8988T (cell line): ENCODE measurements at places on chromosomes 4 and X.
A peak's percentile ranks its signal among the peaks of the same experiment; 100 is the strongest.

GRCh38 chr4:6885953-6886557, 23.6 kb upstream of the TBC1D14 start:
- no peak for DNase-seq

DNA sequence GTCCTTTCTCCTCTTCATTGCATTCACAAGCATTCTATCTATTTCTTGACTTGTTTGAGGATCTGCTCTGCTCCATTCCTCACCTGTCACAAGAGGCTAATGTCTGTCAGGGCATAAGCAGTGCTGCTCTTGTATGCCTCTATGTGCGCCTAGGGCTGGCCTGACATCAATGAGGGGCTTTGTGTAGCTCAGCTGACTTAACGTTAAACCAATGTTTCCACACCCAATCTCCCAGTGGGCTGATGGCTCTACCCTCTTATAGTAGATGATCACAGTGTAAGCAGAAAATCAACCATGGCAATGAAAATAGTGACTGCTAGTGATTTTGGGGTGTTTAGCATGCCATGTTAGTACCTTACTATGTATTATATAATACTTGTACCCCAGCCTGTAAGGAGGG, 139.0 kb downstream of the UNC5C start:
- no peak for DNase-seq

GRCh38 chrX:31931225-31931624, 859.4 kb upstream of the FTHL17 start:
- peak; percentile 7 for DNase-seq

- DNase-seq = peak; percentile 25
Measured at GRCh38 chr4:118351851-118352827, 664 bp downstream of the PRSS12 start.

- DNase-seq = no peak
Measured at GRCh38 chr4:52266537-52267137, 215.5 kb downstream of the SPATA18 start.

DNA sequence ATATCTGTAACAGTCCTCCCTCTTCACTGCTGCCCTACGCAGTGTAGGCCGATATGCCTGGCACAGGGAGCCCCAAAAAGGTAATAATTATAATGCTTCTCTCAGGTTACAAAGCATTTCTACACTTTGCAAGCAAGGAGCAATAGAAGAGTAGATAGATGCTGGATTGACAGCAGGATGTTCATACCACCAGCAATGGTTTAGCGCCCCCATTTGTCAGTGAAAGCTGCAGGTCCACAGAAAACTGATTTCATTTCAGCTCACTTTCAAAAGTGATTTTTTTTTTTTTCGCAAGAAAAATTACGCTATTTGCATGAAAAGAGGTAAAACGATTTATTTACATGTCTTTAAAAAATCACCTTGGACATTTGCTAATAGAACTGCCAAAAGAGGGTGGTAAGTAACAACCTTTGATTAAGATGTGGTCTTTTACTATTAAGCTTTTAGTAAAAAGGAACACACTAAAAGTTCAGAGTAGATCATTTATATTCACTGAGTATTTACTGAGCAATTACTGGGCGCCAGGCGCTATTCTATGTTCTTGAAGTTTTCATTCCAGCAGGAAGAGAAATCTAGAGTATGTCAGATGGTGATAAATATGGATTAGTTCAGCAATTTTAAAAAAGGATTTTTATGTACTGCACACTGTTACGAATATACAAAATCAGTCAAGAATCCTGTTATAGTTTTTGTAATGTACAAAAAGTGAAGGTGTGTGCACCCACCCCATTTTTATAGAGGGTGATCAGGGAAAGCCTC, 34.4 kb downstream of the HPF1 start:
- DNase-seq = no peak

- DNase-seq = no peak
Measured at GRCh38 chr4:2733844-2734574, 22.1 kb downstream of the TNIP2 start.

GRCh38 chrX:119880076-119880475, 8.4 kb downstream of the NDUFA1 start:
- no peak for DNase-seq

DNA sequence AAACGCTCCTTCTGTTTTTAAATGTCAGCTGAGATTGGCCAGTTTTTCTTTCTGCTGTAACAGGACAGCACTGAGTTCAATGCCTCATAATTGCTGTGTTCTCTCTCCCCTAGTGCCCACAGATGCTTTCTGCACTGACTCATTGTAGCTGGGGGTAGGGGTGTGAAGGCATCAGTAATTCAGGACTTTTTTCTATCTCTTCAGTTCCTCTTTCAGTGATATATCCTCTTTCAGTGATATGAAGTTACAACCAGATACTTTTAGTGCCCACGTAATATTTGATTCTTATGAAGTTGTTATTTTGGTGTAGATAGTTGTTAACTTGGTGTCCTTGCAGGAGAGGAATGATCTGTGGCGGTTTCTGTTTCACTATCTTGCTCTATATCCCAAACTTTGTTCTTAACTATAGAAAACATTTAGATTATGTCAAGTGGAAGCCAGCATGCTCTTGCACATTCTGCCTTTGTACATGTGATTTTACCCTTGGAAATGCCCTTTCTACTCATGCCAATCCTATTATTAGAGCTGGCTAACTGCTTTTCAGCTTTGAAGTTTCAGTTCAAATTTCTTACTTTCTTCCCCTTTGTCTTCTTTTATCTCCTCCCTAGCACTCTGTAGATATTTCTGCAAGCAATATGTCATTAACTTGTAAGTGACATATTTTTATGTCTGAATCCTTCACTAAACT, 1258.4 kb downstream of the FAM133A start:
- DNase-seq = no peak

- no peak for DNase-seq
Measured at GRCh38 chrX:153414856-153415510, 3.7 kb downstream of the ZFP92 start.

DNA sequence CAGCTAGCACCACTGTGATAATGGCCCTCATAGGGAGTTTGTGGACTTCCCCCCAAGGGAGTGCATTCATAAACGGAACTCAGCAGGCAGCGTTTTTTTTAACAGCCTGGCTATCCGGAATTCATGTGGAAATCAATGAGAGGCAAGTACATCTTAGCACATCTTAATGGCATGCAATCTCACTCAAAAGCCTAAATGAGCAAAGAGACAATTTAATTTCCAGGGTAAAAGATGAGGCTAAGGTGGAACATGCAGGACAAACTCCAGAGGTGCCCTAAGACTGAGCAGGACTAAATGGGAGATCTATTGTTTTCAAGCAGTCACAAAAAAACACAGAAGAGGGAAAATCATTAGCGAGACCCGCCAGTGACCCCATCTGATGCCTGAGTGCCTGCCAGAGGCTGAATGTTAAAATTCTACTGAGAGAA, 243.5 kb upstream of the KCNIP4 start:
- DNase-seq = no peak

DNA sequence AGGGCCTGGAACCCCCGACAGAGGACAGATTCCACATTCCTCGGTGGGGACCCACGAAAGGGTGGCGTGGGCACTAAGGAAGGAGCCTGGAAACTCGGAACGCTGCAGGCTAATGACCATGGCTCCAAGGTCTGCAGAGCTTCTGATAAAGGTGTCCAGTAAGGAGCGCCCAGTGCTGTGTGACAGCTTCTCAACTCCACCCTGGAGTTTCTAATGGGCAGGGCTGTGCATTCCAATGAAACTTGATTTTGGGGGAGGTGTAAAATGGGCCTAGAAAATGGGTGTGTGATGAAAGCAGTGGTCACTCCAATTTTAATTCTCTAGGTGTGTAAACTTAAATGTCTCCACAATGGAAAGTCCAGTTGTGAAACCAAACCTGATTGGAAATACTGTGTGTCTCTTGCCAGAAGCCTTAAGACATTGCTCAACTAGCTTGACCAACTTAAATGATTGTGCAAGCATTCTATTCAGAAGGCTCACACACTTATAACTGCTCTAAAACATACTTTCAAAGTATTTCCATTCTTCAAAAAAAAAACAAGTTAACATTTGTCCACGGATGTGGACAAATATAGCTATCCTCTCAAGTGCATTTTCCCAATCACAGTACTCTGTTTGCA, 52.1 kb downstream of the XAGE2 start:
- no peak for DNase-seq

DNA sequence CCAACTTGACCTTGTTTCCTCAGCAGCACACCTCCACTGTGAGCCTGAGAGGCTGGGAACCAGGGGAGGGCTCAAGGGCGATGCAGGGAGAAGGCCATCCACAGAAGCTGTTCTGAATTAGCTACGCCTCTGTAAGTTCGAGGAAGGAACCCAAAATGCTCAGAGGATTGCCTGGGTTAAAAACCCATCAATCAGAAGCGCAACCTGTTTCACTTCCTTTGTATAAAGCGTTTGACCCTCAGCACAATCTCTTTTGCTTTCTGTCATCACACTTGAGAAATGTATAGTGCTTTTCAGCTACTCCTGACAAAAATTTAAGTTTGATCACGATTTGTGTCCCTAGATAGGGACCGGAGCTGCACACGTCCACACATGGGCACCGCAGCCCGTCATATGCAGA, 48.0 kb upstream of the MAP3K15 start:
- no peak for DNase-seq

DNA sequence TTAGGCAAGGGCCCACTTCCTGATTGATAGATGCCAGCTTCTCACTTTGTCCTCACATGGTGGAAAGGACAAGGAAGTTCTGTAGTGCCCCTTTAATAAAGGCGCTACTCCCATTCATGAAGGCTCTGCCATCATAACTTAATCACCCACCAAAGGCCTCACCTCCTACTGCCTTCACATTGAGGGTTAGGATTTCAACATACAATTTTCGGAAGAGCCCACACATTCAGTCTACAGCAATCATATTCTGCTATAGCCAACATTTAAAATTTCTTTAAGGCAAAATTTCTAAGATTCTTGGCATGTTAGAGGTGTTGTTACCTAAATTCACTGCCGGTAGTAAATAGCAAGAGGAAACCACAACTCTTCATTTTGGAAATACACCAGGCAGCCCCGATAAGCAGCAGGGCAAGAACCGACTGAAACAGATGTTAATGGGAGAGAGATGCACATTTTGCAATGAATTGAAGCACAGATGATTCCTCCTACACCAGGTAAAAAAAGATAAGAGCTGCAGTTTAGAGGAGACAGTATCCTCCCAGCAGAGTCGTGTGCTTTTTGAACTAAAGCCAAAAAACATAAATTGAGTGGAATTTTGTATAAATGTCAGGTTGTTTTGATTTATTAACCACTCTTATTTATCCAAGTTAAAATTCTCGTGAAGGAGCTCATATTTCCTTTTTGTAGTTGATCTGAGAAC, 594.9 kb downstream of the KCTD8 start:
- no peak for DNase-seq

DNA sequence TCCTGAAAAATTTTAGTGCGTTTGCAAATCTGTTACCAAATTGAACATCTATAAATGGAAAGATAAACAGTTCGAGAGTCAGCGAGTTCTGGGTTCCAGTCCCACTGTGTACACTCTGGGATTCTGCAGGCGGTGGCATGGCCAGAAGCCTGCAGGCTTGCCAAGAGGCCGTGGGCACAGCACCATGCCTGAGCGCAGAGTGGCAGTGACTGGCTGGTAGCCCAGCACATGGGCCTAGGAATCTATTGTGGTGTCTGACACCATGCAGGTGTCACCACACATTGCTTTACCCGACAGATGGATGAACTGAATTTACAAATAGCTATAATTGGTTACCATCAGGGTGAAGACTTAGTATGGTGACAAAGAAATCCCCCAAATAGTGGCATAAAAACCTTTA, 71.7 kb upstream of the TLR3 start:
- no peak for DNase-seq

DNA sequence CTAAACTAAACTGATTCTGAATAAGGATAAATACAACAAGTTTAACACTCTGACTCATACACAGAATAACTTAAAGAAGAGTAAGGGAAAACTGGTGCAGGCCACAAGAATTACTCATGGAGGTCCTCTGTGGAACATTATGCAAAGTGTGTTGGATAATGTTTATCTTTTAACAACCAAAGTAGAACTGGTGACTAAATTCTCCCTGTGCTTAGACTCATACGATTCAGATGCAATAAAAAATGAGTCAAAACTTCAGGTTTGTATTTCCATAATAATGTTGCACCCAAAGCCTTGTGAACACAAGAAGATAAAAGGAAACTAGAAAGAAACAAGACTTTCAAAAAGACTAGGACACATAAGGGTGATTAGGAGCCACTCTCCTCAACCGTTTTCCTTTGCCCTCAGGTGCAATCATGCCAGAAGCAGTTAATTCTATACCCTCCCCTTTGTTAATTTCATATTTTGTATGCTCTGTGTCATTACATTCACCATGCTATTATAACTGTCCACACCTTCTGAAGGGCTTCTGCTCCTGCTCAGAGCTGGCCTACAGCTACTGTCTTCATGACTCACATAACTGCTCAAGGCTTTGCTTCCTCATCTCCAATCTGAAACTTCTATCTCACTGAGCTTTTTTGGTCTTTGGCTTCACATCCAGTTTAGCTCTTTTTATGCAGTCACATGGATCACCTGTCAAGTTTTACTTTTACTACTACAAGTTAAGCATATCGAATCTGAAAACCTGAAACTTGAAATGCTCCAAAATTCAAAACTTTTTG, 60.2 kb downstream of the KCNIP4 start:
- no peak for DNase-seq

DNA sequence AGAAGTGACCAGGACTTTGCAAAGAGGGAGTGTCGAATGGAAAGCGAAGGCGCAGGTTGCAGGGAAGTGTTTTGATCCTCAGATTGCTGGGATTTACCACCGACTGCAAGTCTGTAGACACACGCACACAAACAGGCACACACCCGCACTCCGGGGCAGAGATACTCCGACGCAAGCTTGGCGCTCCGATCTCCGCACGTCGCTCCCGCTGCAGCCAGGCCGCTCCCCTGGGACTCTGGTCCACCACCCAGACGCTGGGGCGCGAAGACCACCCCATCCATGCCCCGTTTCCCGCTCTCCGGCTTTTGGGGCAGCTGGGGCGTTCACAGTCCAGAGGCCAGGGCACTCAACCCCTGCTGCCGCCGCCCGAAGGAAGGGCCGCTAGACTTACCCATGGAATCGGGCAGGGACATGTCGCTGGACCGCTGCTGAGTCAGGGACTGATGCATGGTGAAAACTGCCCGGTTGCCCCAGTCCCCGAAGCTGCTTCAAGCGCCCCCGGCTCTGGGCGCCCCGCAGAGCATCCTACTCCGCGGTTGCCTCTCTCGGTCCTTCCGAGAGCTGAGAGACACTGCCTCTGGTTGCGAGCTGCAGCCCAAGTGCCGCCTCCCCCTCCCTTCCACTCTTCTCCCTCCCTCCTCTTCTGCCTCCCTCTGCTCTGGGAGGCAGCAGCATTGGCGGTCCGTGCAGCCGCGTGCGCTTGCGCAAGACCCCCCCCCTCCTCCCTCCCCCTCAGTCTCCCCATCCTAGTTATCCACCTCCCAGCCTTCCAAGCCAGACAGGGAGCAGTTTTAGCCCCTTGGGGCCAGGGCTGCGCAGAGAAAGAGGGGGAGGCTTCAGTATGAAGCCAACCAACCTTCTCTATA, at the start of gene TMEM255A:
TMEM255A (minus strand) TSS at position 601 of the 866 bp plus-strand sequence; CDS start at position 449, 152 bp downstream.
- no peak for DNase-seq

- no peak for DNase-seq
Measured at GRCh38 chr4:37068580-37068979, 176.0 kb upstream of the NWD2 start.

DNA sequence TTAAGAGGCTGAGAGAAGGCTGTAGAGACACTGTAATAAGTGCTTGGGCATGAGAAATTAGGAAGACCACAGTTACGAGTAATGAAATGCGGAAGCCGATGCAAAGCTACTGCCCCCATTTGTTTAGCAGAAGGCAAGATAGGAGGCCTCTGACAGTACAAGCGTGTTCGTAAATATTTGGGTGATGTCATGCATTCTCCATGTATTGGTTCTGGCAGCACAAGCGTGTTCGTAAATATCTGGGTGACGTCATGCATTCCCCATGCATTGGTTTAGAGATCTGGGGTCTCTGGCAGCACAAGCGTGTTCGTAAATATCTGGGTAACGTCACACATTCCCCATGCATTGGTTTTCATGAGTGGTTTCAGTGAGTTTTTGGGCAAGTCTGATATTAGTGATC, 661.5 kb upstream of the FRG1 start:
- DNase-seq = no peak
